ENCODE measurements at places on chromosomes 12 and 14.

- DNase-seq = no peak
Observed at GRCh38 chr14:65301862-65302539, 110.5 kb upstream of the FUT8 start.

- no peak for DNase-seq
Observed at GRCh38 chr12:11731042-11731357, 81.5 kb downstream of the ETV6 start.

GRCh38 chr12:94289461-94290312 lies 141.3 kb downstream of the PLXNC1 start:
- DNase-seq = no peak

DNA sequence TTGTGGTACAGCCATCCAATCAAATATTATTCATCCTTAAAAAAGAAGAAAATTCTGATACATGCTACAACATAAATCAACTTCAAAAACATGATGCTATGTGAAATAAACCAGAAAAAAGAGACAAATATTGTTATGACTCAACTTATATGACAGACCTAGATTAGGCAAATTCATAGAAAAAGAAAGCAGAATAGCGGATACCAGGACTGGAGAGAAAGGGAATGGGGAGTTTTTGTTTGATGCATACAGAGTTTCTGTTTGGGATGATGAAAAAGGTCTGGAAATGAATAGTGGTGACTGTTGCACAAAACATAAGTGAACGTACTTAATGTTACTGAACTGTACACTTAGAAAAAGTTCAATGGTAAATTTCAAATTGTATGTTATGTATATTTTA lies 82.3 kb downstream of the SPPL3 start:
- no peak for DNase-seq

GRCh38 chr14:89504602-89505313 lies 87.7 kb upstream of the FOXN3 start:
- DNase-seq = no peak

DNA sequence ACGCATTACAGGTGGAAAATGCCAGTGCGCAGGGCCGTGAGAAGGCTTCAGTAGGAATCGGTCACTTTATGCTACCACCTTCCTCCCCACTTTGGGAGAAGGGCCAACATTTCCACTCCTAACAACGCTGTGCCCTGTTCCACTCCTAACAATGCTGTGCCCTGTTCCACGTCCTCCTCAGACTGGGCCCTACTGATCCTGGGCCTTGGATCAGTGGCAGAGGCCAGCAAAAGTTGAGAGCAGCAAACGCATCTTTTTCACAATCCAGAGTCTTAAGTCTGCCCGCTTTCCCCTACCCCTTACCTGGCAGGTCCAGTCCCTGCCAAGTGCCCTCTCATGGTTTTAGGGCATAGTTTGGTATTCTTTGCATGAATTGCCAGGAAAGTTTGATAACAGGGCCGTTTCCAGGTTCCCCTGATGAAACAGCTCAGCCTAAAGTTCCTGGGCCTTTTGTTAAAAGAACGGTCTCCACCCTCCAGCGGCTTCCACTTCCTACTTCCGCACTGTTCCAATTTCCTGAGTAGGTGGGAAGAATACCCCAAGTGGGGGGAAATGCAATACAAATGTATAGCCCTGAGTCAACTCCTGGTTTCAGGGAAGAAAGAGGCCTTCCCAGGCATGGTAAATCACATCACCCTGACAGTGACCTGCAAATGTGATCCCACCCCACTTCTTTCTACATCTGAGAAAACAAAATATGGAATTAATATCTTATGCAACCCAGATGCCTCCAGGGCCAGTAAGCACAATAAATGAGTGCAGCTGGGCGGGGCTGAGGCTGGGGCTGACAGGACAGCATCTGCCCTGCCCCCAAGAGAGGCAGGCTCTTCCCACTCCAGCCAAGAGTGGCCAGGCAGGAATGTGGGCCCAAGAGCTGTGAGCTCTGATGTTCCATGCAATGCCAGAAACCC lies 15.0 kb downstream of the KCTD10 start:
- DNase-seq = no peak

DNA sequence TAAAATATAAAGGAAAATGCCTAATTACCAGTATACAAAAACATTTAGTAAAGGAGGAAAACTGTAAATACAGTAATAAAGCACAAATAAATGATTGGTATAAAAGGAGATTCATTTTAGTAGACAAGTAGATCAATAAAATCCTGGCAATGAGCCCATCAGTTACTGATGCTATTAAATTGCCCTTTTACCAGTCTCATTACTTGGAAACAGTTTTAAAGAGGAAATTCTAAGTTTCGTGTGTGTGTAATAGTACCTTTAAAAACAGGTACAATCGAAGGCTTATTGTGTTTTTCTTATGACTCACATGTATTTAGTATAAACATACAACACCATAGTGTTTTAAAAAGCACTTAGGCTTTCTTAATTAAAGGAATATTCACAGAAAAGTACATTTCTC lies 46.4 kb upstream of the SYT10 start:
- no peak for DNase-seq

DNA sequence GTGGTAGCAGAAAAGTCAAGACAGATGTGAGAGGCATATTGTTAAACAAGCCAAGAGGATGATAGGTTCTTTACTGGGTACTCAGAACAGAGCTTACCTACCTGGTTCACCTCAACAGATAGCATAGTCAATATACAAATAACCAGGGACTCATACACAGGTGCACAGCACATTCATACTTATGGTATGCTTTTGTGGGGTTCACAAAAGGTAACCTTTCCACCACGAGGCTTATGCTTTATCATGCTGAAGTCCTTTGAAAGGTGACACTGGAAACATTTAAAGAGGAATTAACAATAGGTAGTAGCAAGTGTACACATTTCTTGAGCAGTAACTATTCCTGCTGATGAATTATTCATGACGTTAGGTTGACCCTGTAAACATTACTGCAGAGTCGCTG lies 42.2 kb upstream of the MBIP start:
- no peak for DNase-seq

GRCh38 chr14:104119488-104120251 lies 18.7 kb upstream of the KIF26A start:
- no peak for DNase-seq

- no peak for DNase-seq
Observed at GRCh38 chr12:123126294-123127181, 24.4 kb downstream of the PITPNM2 start.

DNA sequence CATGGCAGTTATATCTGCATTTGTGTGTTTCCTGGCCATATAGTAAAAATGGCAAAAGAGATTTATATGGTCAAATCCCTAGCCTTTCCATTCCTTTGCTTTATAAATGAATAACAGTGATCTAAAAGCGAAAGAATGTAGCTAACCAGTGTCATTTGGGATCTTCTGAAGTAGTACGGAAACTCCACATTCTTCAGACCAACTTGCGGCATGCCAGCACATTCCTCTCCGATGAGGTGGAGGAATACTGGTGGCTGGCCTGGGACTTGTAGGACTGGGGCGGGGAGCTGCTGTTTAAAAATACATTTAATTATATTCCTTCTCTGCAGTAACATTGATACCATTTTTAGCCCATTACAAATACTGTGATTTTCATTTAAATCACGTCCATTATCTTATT lies 85.3 kb downstream of the SAMD4A start:
- no peak for DNase-seq

DNA sequence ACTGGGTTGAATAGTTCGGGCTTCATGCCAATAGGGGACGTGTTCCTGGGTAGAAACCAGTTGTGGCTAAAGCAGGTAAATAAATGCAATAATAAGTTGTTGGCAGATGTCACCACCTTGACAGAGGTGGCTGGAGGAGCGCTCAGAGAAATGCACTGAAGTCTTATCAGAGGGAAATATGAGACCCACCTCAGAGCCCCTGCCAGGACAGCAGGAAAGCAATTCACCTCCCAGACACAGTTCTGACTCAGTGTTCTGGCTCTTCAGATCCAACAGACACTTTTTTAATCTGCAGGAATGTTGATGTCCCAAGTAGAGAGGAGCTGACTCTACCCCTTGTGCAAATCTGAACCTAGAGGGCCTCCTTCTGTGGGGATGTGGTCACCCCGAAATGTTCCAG lies 687.1 kb upstream of the FBXO33 start:
- DNase-seq = no peak

DNA sequence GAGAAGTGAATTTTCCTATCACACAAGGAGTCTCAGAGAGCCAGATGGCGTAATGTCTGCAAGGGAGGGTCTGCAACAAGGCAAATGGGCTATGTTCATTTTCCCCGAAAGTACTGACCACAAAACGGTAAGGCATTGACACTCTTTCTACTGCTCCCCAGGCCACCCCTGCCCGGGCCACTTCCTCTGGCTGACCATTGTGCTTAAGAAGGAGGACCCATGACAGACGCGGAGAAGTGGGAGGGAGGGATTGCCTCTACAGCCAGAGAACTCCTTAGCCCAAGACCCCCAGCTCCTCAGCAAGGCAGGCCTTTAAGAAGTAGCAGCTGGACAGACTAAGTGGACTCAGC lies 1.2 kb downstream of the NCKAP5L start:
- DNase-seq = no peak

DNA sequence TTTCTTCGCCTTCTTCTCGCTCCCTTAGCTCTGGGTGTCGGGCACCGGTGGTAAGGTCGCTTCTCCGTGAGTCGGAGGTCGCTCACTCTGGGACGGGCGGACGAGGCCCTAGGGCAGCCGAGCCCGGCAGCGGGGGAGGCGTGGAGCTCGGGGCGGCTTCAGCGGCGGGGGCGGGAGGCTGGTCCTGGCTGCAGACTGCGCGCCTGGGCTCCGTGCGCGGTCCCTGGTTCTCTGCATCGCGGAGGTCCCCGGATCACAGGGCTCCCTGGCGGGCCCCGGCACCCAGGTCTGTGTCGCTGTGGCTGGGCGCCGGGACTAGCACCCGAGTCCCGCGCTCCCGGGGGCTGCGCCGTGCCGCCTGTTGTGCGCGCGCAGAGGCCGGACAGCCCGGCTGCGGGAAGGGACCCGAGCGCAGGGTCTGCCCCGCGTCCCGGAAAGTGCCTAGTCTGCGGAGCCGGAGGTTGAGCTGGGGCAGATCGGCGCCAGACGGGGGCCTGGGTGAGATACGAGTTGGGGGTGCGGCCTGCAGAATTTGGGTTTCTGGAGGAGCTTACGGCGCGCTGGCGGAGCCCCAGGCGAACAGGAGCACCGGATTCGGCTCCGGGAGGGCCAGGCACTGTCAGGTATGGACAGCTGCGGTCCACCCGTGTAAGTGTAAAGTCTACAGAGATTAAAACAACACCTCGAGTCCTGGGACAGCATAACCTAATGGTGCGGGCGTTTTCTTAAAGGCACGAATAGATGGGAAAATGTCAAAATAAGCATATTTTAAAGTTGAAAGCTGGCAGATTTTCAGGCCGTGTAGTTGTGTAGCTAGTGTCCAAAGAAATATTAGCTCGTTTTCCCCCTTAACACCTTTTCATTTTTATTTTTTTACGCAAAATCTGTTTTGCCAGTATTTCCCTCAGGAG lies 713 bp downstream of the FRMD6 start:
- DNase-seq = no peak

- no peak for DNase-seq
Observed at GRCh38 chr12:112948806-112949205, 10.5 kb downstream of the OAS3 start.

- no peak for DNase-seq
Observed at GRCh38 chr12:26360062-26360461, 164.7 kb downstream of the SSPN start.

- DNase-seq = no peak
Observed at GRCh38 chr14:64796369-64796768, 83.3 kb downstream of the SPTB start.

- no peak for DNase-seq
Observed at GRCh38 chr14:75044322-75044721, 6.9 kb downstream of the MLH3 start.

DNA sequence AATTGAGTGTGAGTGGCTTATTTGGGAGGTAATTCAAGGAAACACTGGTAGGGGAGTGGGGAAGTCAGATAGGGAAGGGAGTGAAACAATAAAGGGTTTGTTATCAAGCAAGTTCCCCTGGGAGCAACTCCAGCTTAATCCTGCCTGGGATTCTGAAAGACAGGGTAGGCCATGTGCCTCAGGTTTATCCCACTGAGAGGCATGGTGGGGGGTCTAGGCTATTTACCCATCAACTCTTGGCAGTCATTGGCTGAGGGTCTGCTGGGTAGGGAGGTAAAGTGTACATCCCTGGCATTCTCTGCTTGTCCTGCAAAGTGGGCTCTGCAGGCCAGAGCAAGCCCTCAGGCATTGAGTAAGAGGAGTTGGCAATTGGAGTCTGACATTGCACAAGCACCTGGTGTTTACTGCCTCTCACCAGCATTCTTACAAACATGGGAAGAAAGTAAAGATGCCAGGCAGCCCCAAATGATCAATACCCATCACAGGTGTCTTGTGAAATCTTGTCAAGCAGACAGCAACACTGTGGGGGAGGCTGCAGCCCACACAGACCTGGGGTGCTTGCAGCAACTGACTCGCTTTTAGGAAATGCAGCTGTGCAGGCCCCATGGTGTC lies 169.3 kb downstream of the KTN1 start:
- no peak for DNase-seq

DNA sequence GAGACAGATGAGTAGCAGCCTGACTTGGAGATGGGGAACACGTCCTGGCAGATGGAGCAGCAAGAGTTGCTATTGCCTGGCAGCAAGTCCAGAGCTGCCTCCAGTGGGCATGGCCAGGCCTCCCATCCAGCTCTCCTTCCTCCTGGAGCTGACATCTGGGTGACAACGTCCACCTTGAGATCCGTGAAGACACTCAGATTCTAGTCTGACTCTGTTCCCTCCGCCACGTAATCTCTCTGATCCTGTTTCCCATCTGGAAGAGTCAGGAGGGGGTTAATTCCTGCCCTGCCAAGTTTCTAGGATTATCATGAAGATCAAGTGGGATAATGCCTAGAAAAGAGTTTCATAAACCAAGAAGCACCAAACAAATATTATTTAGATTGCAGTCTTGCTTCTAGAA lies 65.3 kb upstream of the FAM181A start:
- DNase-seq = no peak

- DNase-seq = no peak
Observed at GRCh38 chr12:21651821-21652220, 5.8 kb downstream of the LDHB start.

GRCh38 chr12:113932381-113933196 lies 33.5 kb downstream of the RBM19 start:
- DNase-seq = no peak

- no peak for DNase-seq
Observed at GRCh38 chr12:29739279-29739991, 44.3 kb downstream of the TMTC1 start.

GRCh38 chr12:132523576-132524331 lies 33.8 kb downstream of the FBRSL1 start:
- DNase-seq = peak; percentile 65

DNA sequence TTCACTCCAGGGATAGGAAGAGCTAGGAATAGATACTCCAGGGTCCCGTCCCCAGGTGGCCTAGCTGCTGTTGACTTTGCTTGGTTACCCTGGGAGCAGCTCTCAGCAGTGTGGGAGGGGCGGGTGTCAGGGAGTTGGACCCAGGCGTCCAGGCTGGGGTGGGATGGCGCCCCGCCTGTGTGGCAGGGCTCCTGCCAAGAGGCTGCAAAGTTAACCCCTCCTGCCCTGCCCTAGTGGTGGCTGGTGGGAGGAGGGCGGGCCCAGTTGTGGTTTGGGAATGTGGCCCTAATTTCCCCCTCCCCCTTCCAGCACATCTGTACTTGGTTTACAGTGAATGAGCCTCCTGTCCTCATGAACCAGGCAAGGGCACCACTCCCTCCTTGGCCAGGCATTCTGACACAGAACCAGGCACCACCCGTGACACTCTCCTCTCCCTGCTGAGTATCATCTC lies 1.7 kb upstream of the RARG start:
- DNase-seq = no peak

GRCh38 chr12:103997286-103997900 lies 31.7 kb downstream of the TDG start:
- DNase-seq = no peak

- no peak for DNase-seq
Observed at GRCh38 chr12:48002773-48003218, 1.5 kb downstream of the COL2A1 start.

Measured in stimulated activated CD4-positive, alpha-beta T cell treated with anti-CD3 and anti-CD28 coated beads, Interleukin-1b, Interleukin-23, amount 100 ng/mL, for 1 hour (primary cell).